Activated T-cell treated with anti-CD3 and anti-CD28 coated beads, Interleukin-2, amount 50 U/mL, for 4 hours (primary cell): ENCODE measurements at places on chromosomes 4 and X. TPM values are rescaled to one million over a fixed set of nuclear protein-coding genes. Genes with fewer than 3 reads are reported as not detected.

GRCh38 chr4:171601091-171601490, 212.1 kb upstream of the GALNTL6 start:
- no peak for DNase-seq

DNA sequence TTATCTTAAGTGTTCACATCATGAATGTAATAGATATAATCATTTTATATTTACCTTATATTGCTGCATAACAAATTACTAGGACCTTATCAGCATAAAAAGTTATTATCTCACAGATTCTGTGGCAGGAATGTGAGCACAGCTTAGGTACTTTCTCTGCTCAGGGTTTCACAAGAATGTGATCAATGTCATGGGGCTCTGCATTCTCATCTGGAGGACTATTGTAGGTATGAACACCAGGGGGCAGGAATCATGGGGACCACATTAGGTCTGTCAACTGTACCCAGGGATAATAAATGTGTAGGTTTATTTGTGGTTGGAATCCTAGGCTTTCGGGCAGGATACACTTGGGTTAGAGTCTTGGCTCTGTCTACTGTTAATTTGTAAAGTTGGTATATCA, 519.2 kb downstream of the ARAP2 start:
- DNase-seq, result no peak

- no peak for DNase-seq
Observed at GRCh38 chrX:101409043-101409442, 1.0 kb downstream of the HNRNPH2 start.

Gene DAPP1
- 30.7 TPM for total RNA-seq

DNA sequence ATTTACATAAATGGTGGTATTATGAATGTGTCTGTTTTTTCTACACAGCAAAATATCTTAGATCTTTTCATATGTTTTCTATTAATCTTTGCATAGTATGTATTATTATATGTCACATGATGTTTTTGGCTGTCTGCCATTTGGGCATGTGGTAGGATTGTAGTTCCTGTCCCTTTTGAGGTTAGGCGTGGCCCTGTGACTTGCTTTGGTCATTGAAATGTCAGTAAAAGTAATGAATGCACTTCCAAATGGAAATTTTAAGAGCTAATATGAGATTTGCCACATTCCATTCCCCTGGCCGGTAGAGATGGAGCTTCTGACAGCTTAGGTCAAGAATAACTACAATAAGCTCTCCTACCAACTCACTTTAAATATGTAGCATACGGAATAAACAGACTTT, 45.1 kb downstream of the JADE3 start:
- DNase-seq, result no peak

Gene ATOH1
- not detected for total RNA-seq

Gene YIPF7
- not detected for total RNA-seq

Gene NLGN4X
- 0.15 TPM for total RNA-seq

- peak; percentile 37 for DNase-seq
Observed at GRCh38 chrX:44343412-44344141, at the start of gene EFHC2. Gene EFHC2 (minus strand): TSS chrX:44343672. CDS start chrX:44343588, 84 bp downstream.

GRCh38 chr4:7761720-7762119, 177.9 kb downstream of the AFAP1 start:
- peak; percentile 39 for DNase-seq

DNA sequence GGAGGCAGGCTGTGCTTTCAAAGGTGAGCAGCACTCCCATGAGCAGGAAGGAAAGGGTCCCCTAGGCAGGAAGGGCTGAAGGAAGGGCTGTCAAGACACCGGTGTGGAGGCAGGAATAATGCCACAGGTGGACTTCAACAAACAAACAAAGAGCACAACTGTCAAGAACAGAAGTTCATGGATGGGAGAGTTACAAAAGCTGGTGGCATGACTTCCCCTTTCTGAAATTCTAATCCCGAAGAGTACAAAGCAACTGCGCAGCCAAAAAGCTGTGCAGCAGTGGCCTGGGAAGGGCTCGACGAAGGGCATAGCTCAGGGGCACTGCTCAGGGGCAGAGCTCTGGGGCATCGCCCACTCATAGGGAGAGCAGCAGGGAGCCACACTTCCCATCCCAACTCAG, 582.3 kb upstream of the DIPK2B start:
- DNase-seq, result no peak

DNA sequence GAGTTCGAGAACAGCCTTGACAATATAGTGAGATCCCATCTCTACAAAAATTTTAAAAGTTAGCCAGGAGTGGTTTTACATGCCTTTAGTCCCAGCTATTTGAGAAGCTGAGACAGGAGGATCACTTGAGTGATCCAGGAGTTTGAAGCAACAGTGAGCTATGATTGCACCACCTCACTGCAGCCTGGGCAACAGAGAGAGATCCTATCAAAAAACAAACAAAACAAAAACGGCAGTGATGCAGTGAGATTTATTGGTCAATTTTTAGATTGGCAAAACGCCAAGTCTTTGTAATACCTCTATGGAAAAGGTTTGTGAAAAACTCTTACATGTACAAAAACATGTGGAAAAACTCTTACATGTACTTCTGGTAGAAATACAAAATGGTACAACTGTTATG, 91.3 kb downstream of the PTPN13 start:
- no peak for DNase-seq

DNA sequence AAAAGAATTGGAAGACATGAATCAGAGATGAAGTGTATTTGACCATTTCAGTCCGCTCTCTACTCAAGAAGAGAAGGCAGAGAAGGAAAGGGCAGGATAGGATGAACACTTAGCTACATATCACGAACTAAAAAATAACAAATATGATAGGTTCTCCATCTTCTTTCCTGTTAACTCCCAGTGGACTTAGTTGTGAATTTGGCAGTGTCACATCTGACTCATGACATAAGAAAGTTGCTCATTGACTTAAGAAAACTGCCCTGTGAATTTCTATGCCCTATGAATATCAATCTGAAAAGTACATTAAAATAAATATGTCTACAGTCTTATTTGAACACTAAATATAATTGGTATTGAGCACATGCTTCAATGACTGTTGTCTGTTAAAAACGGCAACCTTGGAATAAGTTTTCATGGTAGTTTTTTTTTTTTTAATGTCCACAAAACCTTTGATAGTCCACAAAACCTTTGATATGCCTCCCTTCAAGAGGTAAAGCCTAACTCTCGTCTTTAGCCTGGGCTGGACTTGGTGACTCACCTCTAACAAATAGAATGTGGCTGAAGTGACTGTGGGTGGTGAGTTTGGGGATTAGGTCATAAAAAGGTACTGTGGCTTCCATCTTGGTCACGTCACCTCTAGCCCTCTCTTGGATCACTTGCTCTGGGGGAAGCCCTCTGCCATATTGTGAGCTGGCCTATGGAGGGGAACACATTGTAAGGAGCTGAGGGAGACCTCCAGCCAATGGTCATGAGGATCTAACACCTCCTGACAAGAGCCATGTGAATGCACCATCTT, 184.7 kb upstream of the S100G start:
- no peak for DNase-seq

GRCh38 chr4:99878604-99879003, 15.6 kb downstream of the LAMTOR3 start:
- no peak for DNase-seq

GRCh38 chr4:81142744-81143143, 72.3 kb downstream of the PRKG2 start:
- no peak for DNase-seq

DNA sequence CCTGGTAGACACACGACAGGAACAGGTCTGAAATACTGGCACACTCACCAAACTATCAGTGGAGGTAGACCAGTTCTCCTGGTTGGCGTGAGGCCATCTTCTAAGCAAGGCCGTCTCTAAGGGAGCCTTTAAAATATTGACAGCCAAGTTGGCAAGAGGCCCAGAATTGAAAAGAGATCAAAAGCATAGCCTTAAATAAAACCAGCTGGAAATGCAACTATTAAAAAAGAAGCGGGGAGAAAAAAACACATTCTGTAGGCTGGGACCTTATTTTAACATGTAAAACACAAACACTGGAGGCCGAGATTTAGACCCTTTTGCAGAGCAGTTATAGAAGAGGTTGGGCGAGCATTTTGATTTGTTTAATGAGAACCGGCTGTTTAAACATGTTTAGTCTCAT, 233.0 kb upstream of the CLNK start:
- DNase-seq, result no peak
